Posterior vena cava (tissue), 2 donors: ENCODE measurements at places on chromosomes 3 and 15.

GRCh38 chr3:119360736-119361462 is 66.7 kb downstream of the ARHGAP31 start:
- DNase-seq: no peak

DNA sequence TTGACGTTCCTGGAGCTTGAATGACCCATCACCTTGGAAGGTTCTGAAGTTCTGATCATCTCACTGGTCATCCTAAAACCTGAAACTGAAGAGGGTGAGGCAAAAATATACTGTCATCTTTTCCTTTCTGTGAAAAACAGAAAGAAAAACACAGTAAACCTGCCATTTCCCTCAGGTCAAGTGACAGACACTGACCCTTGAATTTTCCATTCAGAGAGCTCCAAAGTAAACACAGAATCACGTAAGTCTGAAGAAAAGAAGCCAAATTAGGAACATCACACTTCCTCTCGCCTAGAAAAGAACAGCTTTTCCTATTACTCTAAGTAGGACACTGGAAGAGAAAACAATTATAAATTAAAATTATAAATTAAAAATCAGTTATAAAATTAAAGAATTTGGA is 78.7 kb upstream of the TGFBR2 start:
- no peak for DNase-seq

DNA sequence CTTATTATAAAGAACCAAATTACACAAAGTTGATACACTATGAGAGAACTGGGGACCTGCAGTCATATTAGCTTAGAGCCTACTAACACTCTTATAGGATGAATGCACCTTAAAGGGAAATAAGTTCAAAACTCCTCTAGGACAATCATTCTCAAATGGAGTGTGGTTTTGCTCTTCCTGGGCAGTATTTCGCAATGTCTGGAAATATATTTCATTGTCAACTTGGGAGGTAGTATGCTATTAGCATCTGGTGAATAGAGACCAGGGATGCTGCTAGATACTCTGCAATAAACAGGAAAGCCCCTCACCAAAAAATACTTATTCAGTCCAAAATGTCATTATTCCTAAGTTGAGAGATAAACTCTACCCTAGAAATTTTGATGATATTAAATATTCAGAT is 451.4 kb upstream of the ARPP21 start:
- DNase-seq: no peak

GRCh38 chr3:50737193-50737905 is 62.6 kb downstream of the DOCK3 start:
- no peak for DNase-seq

- DNase-seq: no peak
Observed at GRCh38 chr3:147414390-147415138, 5.4 kb downstream of the ZIC1 start.

- DNase-seq: no peak
Observed at GRCh38 chr3:190575437-190576185, 61.7 kb downstream of the IL1RAP start.
